ENCODE measurements at places on chromosomes 2 and 18.

DNA sequence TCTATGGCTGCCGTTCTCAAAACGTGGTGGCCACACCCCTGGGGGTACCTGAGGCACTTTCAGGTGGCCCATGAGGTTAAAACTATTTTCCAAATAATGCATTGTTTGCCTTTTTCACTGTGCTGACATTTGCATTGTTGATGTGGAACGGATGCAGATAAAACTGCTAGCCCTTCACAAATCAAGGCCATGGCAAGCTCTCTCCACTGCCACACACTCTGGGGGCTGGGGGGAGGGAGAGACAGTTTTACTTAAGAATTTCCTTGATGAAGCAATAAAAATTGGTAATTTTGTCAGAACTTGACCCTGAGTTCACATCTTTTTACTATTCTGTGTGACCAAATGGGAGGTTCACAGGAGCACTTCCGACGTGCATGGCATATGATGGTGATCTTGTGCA is 22.0 kb upstream of the TGIF1 start:
- no peak for DNase-seq

GRCh38 chr2:216665242-216665641 is 30.1 kb downstream of the IGFBP5 start:
- no peak for DNase-seq

DNA sequence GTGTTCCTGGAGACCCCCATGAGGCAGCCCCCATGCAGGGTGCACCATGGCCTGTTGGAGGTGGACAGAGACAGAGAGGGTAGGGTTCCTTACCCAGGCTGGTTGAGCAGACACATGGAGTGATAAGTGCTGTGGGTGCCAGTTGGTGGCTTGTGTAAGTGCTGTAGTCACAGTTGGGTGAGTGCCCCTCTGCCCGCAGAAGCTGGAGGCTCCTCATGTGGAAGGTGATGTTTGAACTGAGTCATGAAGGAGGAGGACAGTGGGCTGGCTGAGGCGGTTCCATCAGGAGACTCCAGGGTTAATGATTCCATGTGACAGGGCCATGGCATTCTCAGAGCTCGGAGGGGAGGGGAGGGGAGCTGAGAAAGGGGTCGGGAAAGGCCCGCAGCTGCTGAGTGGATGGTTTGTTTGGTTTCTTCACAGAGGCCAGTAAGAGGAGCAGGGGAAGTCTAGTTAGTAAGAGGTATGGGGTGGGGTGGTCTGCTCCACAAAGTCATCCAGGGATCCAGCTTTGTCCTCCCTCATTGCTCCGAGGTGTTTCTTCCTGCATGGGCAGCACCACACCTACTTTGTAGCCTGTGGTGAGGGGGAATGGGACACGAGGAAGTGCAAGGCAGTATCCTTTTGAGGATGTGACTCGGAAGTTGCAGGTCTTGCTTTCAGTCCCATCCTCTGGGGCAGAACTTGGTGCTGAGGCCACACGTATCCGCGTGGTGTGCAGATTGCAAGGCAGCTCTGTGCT is 13.6 kb downstream of the IMPA2 start:
- DNase-seq = no peak

DNA sequence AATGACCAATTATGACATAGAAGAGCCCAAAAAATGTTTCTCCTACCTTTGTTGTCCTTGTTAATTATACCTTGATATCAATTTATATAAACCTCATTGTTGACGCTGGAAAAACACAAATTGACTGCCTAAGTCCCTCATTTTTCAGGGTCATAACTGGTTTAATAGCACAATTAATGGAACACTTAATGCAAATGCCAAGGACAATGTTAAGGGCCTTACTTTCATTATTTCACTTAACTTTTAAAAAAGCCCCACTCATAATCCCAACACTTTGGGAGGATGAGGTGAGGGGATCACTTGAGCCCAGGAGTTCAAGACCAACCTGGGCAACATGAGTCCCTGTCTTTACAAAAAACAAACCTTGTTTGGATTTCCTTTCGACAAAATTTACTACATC is 3.5 kb upstream of the STPG4 start:
- DNase-seq = no peak

DNA sequence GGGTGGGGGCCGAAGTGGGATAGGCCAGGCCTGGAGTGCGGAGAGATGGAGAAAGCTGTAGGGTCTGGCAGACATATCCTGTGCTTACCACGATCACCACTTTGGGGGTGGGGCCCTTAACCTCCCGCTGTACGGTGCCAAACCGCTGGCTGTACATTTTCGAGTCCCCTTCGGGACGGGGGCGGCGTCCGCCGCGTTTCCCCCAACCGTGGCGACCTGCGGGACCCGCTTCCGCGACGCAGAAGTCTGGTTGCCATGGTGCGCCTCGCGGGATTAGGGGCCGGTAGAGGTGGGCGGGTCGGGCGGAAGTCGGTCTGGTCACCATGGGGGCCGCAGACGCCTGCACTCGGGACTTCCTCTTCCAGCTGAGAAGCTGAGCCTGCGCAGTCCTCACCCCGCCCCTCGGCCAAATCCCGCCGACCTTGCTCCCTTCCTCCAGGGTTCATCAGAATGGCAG is at the start of gene CFAP53:
Gene CFAP53, minus strand, starts transcription at position 248 of the 457 bp plus-strand sequence. Its CDS starts 91 bp downstream, at position 157.
- DNase-seq = peak; percentile 66

DNA sequence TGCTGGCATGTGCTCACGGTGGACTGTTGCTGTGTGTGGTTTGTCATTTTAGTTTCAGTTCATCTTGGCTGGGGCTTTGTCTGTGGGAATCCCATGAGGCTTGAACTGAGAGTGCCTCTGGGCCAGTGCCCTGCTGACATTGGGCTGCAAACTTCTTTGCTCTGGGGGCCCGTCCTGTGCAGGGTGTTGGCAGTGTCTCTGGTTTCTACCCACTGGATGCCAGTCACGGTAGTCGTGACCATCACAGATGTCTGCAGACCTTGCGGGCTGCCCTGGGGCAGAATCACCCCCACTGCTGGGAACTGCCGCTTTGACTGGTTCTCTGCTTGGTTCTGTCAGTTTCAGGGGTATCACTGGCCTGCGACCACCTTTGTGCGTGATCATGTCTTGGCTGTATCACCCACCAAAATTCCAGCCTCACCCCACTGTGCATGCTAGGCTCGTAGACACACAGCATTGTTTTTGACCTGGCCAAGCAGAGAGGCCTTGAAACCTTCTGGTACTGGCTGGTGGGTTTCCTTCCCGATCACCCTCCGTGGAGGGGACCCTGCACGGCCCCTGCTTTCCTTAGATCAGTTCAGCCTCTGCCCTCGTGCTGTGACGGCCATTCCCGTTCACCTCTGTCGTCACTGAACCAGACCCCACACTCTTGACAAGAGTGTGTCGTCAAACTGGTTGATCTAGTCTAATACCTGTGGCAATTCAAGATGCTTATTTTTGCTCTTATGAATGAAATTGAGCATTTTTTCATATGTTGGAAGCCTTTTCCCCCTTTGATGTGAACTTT is 57.6 kb downstream of the KCNG2 start:
- no peak for DNase-seq

DNA sequence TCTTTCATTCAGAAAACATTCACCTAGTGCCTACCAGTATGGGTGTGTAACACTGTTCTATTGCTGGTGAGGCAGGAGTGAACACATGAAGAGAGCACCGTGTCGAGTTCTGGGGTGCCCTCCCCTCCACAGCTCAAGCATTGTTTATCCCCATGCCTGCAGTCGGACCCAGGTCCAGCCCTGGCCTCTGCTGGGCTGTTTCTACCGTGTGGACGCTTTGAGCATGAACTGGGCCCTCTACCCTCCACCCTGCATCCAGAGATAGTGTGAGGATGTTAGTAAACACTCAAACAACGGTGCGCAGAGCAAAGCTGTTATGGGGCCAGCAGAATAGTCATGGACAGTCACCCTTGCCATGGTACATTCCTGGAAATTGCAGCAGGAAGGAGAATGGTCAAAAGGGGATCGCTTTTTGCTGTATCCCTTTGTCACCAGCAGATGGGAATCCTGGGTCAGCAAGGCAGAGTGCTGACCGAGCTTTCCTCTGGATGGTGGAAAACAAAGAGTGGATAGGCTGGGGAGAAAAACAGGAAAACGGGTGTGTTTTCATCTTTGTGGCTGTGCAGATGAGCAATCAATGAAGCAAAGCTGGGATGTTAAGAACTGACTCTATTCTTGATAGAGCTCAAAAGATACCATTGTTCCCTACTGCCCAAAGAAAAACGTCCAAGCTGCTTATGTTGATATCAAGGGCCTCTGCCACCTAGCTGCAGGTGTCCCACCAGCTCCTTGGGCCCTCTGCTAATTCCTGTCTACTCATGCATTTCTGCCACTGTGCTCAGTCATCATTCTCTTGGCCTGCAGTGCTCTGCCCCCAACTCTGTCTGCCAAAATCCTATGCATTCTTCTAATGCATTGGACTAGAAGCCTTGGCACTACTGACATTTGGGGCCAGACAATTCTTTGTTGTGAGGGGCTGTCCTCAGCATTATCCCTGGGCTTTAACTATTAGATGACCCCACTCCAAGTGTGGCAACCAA is 38.7 kb downstream of the REEP1 start:
- no peak for DNase-seq

- DNase-seq = no peak
Measured at GRCh38 chr2:176114930-176115625, 1.5 kb upstream of the HOXD10 start.

DNA sequence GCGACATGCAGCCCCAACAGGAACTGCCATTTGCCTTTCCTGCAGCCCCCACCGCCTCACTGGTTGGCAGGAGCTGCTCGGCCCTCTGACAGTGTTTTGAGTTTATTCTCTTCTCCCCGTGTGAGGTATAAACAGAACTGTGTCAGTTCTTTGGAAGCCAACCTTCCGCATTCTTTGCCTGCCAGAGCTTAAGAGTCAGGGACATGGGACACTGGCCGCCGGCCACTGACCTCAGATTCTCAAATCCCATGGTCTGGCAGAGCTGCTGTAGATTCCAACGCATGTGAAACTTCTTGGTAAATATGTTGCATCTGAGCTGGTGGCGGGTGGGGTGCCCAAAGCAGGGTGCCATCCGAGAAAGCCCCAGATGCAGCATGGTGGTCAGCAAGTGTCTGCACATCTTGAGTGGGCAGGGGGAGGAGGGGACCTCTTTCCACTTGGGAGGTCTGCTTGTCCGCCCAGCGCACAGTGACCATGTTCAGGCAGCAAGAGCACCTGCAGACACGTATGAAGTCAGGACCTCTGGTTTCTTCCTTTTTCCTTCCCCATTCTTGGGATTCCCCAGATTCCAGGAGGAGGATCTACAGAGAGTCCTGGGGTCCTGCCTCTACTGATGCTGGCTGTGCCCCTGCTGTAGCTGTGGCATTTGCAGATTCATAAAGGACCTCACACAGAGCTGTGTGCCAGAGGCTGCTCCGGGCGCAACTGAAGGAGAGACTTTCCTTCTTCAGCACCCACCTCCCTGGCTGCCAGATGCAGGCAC is 23.8 kb downstream of the ASB18 start:
- no peak for DNase-seq
